ENCODE measurements at places on chromosomes 11 and 22.

DNA sequence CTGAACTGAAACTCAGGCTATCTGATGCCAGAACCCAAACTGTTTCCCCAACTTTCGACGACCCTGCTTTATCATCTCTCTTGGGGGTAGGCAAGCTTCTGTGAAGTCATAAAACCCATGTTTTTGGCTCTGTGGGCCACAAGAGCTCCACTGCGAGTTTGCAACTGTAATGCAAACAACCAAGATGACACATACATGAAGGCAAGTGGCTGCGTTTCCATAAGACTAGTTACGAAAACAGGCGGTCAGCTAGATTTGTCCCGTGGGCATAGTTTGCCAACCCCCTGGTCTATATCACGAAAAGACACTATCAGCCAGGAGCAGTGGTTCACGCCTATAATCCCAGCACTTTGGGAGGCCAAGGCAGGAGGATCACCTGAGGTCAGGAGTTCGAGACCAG is 37.5 kb downstream of the TPST2 start:
- no peak for DNase-seq

GRCh38 chr11:110380836-110381622 is 48.7 kb upstream of the FDX1 start:
- no peak for DNase-seq

DNA sequence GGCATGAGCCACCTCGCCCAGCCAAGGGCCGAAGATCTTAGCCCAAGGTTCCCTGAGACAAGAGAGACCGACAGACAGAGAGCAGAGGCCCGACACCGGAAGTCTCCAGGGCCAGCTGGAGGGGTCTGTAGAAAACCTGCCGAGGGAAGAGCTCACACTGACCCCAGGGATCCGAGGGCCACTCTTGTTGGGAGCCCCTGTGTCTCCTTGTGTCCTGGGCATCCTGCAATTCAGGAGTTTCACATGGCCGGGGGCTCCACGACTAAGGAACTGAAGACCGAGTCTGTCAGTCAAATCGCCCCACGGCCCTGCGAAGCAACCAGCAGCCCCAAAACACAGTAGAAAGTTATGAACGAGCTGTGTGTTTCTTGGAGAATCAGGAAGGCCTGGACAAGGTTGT is 1482.0 kb downstream of the BRD1 start:
- DNase-seq, result no peak

GRCh38 chr11:43916621-43917020 is 25.8 kb upstream of the C11orf96 start:
- DNase-seq, result no peak

GRCh38 chr11:76919887-76920746 is 59.4 kb downstream of the ACER3 start:
- DNase-seq, result peak; percentile 29

- DNase-seq, result no peak
Measured at GRCh38 chr22:33418484-33418883, 360.3 kb upstream of the SYN3 start.

DNA sequence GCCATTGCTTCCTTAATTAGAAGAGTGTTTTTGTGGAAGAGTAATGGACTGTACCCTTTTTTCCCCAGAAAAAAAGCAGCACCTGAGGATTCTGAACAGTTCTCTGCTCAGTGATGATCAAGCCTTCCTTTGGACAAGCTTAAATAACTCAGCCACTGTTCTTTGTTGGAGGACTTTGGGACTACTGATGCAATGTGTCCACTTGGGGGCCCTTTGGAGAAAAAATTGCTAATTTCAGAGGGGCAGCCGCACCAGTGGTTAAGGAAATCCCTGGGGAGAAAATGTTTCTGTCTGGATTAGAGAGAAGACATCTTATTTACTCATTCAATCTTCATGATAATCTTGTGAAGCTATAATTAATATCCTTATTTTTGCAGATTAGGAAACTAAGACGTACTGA is 5.3 kb upstream of the KMT2A start:
- no peak for DNase-seq

- DNase-seq, result no peak
Measured at GRCh38 chr22:26667140-26667539, 9.8 kb downstream of the MIAT start.

DNA sequence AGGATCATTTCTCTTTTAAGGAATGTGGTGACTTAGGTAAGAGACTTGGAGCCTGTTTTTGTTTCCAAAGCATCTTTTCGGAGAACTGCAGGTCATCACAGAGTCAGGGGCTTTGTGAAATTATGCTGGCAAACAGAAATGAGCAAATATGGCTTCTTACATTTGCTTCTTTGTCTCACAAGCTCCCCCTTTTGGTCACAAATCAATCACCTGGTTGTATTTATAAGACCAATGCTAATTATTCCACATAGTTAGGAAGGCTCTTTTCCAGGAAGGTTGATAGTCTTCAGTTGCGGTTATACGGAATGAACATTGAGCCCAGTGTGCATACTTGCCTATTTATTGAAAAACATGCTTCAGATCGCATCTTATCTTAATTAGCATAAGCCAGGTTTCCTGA is 34.6 kb upstream of the CEP126 start:
- DNase-seq, result no peak

DNA sequence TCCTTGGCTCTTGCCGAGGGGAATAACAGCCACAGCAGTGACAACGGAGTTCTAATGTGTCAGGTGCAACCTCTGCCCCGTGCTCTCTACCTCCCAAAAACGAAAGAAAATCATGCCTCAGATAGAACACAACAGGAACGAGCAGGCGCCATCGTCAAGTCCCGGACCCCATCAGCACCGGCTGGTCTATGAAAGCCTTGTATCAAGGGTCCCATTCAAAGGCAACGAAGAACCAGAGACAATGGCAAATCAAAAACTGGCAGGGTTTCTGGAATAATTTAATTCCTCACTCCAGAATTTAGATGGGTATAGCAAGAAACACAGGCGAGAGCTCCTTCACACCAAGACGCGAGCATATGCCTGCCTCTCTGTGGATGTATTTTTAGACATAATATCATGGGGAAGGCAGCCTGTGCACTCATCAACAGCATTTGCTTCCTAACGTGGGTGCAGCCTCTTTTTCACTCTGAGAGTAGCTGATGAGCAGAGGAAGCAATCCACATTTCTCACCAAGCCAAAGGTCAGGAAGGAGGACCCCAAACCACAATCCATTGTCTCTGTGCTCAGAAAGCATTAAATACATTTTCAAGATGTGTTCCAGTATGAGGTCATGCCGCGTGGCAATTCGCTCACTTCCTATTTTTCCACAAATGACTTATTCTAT is 193.4 kb upstream of the BLID start:
- DNase-seq, result no peak

GRCh38 chr11:62654297-62654696 is 1.2 kb upstream of the INTS5 start:
- no peak for DNase-seq

DNA sequence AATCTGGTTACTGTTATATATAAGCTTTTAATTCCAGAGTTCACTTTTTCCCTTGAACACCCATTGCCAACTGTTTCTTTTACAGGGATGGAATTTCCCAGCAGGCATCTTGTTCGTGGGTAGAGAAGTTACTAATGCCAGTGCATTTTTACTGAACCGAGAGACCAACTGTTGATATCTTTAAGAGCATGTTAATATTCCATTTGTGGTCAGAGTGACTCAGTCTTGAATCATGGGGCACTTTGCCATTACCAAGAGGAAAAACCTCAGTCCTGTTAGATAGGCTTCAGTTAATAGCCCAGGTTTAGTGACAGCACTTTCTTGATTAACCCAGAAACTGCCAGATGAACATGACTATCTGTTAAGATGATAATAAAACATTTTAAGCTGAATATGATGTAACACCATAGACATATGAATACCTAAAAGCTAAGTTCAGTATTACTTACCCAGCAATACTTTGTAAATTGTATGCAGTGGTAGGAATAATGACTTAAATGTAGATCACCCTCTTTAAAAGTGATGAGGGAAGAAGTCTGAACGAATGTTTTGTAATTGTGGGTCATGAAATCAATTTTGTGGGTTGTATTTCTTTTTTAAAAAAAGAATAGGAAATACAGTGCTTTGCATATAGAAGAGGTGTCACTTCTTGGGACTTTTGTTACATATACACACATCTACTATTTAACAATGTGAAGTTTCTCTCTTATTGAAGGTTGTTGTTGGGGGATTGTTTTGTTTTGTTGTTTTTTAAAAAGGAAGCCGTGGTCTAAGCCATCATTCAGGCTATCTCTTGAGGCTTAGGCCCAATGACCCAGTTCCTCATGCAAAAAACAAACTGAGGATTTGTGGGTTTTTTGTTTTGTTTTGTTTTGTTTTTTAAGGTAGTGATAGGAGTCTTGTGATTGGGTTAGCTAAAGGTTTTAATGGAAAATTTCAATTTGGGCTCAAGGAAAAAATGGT is 79.2 kb upstream of the GRIK4 start:
- DNase-seq, result peak; percentile 2

DNA sequence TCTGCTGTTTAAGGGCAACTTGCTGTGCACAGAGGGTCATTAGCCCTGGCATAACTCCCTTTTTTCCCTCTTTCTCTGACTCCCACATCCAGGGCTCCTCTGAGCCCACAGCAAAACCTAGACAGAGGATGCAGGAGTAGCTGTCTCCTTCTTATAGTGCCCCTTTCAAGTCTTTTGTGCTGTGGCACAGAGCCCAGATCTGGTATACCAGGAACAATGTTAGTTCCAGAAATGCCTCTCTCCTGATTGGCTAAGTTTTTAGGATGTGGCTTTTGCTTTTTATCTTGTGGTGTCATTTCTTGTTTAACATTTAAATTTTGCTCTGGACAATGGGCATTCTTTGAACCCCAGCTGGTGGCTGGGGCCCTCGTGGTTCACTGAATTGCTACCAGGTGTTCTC is 25.6 kb upstream of the RRM1 start:
- no peak for DNase-seq

DNA sequence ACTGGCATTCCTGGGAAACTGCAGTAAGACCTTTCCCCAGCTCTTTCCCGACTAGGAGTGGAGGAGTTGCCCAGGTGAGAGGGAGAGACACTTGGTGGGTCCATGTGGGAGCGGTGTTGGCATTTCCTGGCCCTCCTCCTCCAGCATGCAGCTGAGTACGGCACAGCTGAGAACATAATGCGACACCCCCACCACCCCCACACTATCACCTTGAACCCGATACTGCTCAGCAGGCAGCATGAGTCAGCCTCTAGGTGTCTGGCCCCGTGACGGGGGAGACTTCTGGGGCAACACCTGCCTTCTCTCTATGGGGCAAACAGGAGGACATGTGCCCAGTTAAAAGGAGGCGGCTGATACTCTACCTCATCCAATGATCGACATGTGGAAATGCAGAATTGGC is 64.4 kb downstream of the PKNOX2 start:
- no peak for DNase-seq

DNA sequence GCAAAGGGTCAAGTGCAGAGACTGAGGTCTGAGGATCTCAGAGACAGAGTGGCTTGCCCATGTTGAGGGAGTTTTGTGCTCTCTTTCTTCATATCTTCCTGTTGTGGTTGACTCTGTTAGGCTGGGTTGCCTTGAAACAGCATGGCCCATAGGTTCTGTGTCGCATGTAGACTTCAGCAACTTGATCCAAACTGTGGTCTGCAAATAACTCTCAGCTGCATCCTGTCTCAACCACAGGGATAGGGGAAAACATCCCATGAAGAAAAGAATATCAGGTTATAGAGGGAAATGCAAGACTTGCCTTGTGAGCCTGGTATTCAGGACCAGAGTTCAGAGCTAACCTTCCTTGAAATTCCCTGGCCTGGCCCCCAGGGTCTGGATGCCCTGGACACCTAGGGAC is 69.4 kb downstream of the FLI1 start:
- DNase-seq, result no peak

DNA sequence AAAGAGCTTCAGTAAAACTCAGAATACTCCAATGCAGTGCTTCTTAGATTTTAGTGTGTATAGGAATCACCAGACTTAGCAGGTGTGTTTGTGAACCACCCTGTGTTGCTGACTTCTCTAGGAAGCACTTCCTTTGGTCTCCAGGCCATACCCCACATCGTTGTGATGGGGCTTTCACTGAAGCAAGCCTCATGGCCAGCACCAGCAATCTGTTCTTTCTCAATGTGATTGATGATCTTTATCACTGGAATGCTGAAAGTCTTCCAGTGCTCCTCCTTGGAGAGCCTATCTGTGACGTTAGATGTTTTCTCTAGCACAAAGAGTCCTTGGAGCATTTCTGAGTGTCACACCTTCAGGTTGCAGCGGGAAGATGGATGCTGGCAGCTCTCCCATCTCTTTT is 280.5 kb downstream of the DDX10 start:
- no peak for DNase-seq

DNA sequence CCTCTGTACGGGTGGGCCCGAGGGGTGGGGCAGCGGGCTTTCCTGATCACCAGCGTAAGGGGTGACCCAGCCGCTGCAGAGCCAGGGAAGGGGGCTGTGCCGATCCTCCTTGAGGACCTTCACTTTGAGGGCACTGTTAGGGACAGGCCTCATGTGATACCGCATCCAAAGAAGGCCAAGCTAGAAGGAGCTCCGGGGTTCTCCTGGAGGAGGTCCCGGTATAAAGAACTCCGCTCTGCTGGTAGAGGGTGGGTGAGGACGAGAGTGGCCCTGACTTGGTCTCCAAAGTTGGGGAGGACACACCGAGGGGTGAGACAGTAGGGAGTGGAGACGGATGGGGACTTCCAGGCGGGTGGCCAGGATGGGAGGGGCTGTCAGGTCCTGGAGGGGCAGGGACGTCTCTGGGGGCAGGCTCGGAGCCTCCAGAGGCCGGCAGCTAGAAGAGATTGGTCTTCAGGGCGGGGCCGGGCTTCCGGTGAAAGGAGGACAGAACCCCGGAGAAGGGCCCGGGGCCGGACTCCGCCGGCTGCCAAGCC is 4.6 kb downstream of the PHOX2A start:
- no peak for DNase-seq

DNA sequence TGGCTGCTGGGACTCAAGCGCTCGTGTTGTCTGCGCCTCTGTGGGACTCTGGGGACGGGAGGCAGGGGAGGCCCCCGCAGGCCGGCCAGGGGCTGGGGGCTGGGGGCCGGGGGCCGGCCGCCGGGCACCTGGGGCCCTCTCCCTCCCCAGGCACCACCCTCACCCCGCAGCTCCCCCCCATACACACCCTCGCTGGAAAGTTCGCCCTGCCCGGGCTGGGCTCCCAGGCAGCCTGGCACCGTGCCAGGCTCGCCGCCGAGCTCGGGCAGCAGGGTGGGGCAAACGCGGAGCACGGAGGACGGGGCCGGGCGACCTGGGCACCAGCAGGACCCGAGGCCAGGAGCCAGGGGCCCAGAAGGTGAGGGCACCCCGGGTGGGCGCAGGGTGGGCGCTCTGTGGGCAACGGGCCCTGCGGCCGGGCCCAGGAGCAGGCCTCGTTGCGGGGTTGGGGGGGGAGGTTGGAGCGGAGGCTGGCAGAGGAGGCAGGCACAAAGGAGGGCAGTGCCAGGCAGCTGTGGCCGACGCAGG is 76.7 kb upstream of the WNT7B start:
- DNase-seq, result peak; percentile 34

Measured in stimulated activated CD4-positive, alpha-beta T cell treated with anti-CD3 and anti-CD28 coated beads, Interleukin-12 subunit alpha, Interleukin-12 subunit beta, amount 100 ng/mL, for 24 hours (primary cell).